ENCODE measurements at places on chromosomes 2 and 18.

DNA sequence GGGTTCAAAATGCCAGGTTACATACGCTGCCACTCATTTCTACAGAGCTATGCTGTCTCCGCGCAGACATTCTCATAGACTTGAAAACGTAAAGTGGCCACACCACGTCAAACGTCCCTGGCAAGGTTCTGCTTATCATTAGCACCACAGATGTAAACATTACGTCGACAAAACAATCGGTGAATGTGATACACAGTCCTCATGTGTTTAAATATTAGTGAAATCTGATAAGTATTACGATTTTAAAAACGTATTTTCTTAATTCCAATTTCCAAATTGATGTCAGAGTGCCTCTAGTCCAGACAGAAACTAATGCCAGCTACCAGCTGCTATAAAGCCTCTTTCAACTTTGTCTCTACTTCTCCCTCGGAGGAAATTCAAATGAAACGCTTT lies 1.2 kb downstream of the STK17B start:
- DNase-seq: no peak

DNA sequence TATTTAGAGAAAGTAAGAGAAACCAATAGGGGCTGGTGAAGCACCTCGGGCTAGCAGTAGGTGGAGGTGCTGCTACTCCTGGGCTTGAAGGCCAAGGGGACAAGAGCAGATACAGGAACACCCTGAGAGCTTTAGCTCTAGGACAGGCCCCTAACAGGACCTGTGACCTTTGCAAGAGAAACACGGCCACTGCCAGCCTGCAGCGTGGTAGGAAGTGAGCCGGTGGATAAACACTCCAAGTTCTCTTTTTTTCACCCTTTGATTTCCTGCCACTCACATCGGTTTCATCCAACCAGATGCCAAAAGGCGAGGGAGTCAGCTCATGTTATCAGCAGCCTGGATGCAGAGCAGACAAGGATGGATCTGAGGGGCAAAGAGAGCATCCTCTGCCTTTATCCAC lies 66.8 kb upstream of the SPRED2 start:
- no peak for DNase-seq

DNA sequence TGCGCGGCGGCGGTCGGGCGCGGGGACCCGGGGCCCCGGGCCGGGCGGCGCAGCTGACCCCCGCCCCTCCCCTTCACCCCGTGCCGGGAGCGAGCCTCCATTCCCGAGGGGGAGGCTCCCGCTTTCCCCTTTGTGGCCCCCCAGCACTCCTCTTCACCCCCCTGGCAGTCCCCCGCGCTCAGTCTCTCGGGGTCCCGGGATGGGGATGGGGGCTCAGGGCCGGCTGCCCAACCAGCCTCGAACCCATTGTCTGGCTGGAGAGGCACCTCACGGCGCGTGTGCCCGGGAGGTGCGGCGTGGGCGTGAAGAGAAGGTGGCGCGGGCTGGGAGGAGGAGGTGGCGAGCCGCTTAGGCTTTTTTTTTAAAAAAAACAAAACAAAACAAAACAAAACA lies 748 bp downstream of the FMNL2 start:
- no peak for DNase-seq

- DNase-seq: no peak
Measured at GRCh38 chr2:106577255-106577651, 90.1 kb downstream of the CD8B2 start.

GRCh38 chr2:88967844-88968243 lies 276.4 kb downstream of the RPIA start:
- no peak for DNase-seq

- no peak for DNase-seq
Measured at GRCh38 chr2:118865106-118865505, 17.7 kb upstream of the EN1 start.

- no peak for DNase-seq
Measured at GRCh38 chr2:49616800-49617199, 462.5 kb upstream of the FSHR start.
